ENCODE measurements at places on chromosomes 3 and 15.

GRCh38 chr15:64623347-64623996 lies 151.9 kb downstream of the RBPMS2 start:
- DNase-seq, result no peak

- DNase-seq, result no peak
These were observed 107.1 kb upstream of the PTX3 start for GRCh38 chr3:157329551-157329950.

- no peak for DNase-seq
These were observed 26.2 kb downstream of the IFT80 start for GRCh38 chr3:160372780-160373179.

- DNase-seq, result no peak
These were observed 22.9 kb upstream of the UTS2B start for GRCh38 chr3:191353022-191353777.

GRCh38 chr15:64274341-64274950 lies 81.5 kb downstream of the CSNK1G1 start:
- peak; percentile 15 for DNase-seq

DNA sequence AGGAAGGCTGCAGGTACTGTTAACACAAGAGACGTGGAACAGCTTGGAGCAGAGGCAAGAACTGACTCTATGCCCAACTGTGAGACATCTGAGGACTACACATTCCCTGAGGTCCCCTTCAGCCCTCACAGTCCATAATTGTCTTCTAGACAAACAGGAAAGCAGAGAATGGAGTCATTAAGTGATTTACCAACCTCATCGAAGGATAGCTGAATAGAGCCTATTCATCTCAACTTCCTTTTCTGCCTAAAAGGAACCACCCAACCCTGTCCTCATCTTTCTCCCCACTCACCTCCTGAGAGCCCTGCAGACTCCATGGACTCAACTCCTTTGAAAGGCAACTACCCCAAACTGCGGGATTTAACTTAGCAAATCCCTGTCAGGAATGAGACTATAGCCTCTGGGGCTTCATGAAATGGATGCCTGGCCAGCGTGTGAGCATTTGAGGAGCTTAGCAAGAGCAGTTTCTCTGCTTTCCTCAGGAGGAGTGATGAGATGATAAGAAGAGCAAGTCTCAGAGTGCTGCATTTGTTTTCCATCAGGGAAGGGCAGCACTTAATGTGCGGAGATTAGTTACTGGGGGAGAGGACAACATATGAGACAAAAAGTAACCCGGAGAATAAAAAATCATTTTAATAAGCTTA lies 61.5 kb upstream of the FILIP1L start:
- DNase-seq, result no peak

DNA sequence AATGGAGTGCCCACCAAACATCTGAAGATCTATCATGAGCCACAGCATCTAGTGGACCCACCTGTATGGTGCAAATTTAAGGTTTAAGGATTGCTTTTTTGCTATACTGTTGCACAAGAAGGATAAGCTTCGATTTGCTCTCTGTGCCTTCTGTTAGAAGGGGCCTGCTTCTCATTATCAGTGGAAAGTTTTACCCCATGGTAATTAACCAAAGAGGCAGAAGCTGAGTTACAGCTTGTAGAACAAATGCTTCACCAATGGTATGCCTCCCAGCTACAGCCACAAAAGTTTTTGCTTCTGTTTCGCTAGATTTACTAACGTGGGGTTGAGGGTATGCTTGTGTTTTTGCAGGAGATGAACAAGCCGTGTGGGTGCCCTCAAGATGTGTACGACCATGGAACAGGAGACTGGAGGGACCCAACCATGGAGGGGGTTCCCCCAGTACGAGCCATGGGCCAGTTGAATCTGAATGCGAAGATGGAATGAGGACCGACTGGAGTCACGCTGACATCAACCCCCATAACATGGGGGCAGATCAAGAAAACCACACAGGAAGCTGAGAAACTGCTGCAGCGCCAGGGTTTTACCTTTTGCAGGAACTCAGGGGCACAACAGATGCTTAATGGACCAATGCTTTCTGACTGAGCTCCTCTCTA lies 43.5 kb downstream of the ACAD9 start:
- DNase-seq, result no peak

DNA sequence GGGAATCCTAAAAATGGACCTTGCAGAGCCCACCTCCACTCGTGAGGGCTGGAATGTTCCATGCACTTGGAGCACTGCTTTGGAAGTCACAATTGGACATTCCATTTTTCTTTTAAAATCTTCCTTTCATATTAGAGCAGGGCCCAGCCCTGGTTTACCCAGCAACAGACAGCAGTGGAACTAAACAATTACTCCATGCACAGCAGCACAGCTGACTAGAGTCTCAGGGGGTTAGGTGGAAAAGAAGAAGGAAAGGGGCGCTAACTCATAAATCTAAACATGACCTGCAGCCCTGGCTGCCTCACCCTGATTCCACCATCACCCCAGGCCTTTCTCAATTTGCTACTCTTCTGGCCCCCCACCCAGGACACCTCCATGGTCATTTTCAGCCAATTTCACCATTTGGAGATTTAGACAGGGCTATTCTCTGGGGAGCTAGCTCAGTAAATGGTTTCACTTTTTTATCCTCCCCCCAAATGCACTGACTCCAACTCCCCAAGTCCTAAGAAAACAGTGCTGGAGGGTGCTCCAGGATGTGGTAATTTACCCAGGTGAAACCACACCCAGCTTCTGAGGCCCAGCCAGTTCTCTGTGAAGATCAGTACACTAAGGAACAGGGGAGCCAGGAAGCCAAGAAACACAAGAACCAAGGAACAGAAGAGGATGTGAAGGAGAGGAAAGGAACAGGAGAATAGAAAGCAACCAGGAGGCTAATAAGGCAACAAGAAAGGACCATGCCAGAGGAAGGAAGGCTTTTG lies 1.6 kb upstream of the LRRC31 start:
- DNase-seq, result no peak

DNA sequence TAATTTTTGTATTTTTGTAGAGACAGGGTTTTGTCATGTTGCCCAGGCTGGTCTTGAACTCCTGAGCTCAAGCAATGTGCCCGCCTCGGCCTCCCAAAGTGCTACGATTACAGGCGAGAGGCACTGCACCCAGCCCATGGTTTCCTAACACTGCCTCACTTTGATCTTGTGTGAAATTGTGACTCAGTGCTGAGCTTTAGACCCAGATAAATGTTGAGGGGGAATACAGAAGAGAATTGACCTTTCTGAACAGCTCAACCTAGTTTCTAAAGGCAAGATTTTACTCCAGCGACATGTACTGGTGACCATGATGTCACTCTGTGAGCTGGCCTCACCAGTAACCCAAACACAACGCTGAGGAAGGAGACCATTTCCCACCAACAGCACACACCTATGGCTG lies 73.5 kb downstream of the ATP1B3 start:
- DNase-seq, result no peak

DNA sequence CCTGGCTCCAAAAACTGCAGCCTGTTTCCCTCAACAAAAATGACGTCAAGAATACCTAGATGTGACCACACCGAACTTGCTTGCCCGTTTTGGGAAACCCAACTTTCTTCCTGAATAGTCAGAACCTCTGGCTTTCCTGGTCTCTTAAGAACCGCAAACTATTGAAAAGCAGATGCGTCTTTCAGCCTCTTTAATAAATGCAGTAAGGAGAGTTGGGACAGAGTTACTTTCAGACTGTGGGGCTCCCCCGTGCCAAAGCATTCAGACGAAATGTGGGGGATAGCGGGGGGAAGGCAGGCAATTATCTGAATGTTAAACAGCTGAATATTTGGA lies 1.2 kb upstream of the PROK2 start:
- DNase-seq, result no peak

DNA sequence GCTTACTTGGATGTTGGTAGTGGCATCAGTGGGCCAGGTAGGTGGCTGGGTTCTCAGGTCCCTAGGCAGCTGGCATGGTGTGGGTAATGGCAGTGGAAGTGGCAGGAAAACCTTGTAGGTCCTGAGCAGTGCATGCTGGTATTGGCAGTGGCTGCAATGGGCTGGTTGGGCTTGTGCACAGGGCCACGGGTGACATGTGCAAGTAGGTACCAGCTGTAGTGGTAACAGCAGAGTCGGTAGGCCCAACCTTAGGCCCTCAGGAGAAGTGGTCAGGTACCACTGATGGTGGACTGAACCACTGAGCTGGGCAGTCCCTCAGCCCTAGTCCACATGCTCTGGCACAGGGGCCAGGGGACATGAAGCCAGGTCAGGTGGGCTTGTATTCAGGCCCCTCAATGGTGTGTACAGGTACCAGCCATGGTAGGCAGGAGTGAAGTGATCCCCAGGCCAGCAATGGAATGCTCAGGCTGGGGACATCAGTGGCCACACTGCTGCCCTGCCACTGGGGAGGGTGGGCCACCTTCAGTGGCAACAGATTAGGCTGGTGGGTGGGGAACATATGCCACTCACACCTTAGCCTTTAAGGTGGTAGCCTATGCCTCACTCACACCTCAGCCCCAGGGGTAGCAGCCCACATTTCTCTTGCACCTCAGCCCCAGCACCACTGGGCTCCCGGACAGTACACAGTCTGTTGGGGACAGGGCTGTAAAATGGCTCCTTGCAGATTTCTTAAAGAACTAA lies 118.1 kb downstream of the LRRK1 start:
- no peak for DNase-seq

DNA sequence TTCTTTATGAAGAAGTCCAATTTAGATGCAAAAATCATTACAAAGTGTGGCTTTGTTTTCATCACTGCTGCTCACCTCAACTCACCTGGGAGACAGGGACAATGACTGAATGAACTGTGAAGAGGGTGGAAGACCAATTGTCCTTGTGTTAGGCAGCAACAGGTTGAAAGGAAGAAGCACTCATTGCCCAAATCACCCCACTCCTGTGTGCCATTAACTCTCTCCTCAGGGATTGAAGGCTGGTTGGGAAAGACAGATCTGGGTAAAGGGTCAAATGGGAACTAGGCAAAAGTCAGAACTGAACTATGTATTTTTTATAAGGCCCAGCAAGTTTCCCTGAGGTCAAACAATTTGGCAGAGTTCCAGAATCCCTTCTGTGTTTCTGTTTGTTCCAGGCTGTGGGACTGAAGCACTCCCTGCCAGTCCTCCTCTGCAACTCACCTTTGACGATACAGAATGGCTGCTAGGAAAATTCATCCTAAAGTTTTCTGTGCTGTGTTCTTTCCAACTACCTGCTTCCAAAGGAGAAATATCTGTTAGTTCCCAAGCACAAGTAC lies 68.6 kb upstream of the CCDC39 start:
- DNase-seq, result no peak

DNA sequence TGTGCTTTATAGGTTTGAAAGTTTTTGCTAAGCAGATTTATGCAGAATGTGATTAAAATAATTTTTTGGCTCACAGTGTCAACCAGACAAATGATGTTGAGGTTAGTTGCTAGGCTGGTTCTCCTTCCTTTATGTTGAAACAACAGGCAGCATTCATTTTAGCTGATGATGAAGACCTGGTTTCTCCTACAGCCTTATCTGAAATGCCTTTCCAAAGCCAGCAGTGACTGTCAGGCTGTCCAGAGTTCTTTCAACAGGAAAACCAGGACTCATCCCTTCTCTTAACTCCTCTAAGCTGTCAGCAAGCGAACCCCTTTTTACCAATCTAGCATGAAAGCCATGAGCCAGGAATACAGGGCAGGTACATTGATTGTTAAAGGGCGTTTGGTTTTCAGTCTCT lies 84.1 kb downstream of the ZNF609 start:
- no peak for DNase-seq

- DNase-seq, result no peak
These were observed 33.1 kb downstream of the CP start for GRCh38 chr3:149188494-149188893.

DNA sequence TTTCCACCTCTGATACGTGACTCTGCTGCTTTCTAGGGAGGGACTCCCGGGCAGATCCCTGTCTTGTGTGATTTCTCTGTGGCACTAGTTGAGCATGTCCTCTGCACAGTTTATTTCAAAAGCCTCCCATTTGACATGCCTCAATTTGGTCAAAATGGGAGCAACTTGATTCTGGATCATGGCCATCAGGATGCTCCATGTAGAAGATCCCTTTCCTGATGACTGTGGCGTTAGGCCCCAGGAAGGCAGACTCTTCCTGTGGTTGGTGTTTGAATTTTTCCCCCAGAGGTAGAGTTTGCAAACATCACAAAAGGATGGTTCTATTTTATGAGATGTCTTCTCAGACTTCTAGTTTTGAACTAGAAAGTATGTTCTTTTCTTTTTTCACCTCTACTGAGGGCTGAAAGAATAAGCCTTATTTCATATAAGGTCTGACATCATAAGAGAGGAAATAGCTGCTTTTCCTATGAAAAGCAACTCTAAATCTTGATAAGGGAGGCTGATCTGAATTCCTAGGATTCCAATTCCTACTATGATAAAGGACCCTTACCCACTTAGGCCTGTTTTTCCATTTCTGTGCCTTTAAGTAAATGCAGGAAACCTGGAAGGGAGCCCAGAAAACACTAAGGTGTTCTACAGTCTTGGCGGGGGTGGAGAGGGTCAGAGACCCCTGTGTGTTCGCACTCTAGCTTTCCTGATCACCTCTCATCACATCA lies 243.8 kb upstream of the CHRM5 start:
- no peak for DNase-seq

GRCh38 chr15:40618023-40618422 lies 24.0 kb downstream of the KNL1 start:
- no peak for DNase-seq

DNA sequence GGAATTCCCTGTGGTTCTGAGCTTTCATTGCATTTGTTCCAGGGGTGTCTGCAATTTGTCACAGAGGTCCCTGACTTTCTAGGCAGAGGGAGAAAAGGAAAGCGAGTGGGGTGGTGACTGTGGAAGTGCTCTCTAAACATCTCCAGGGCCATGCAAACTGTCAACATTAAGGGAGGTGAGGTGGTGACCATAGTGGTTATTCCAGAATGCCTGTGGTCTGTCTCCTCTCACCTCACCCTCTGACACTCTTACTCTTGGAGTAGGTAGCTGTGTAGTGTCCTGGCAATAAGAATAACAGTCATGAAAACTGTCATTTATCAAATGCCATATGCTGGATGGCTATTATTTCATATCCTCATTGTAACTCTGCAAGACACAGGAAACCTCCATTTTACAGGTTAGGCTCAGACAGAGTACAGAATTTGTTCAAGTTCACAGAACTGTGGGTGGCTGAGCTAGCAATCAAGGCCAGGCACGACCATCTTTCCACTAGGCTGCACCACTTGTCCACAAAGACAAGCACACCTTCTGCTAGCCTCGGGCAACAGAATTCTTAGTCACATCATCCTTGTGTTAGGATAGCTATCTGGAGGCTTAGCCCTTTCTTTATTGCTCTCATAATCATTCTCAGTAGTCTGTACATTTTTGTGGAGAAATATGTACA lies 179.4 kb downstream of the CD47 start:
- peak; percentile 27 for DNase-seq

DNA sequence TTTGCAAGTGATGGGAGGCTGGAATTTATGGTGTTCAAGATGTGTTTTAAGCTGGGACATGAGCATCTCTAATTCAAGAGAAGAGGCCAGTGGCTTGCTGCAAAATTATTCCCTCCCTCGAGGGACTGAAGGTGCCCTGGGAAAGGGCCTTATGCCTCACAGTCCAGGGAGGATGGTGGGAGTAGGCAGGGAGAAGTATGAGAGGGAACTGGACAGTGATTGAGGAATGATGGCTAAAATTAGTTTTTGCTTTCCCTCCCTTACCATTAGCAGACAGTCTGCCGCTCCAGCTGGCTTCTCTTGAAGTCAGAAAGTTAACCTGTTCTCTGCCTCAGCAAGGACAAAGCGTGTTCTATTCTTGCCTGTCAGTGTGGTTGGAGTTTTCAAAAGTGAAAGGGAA lies 139.8 kb upstream of the SEMA6D start:
- no peak for DNase-seq

Data from GM13977 (cell line).